H4 (cell line): ENCODE measurements at places on chromosomes 6 and 20. TPM values are rescaled to one million over a fixed set of nuclear protein-coding genes. Genes with fewer than 3 reads are reported as not detected.
A peak's percentile ranks its signal among the peaks of the same experiment; 100 is the strongest.

The UNC93A gene
- not detected in 2 replicates for total RNA-seq

The ANGPT4 gene
- total RNA-seq, result 0.53 and 1.3 TPM in 2 replicates

The RIPOR3 gene
- total RNA-seq, result 0.14 and 0.58 TPM in 2 replicates

The RBM24 gene
- total RNA-seq, result 1.0 and 1.1 TPM in 2 replicates

DNA sequence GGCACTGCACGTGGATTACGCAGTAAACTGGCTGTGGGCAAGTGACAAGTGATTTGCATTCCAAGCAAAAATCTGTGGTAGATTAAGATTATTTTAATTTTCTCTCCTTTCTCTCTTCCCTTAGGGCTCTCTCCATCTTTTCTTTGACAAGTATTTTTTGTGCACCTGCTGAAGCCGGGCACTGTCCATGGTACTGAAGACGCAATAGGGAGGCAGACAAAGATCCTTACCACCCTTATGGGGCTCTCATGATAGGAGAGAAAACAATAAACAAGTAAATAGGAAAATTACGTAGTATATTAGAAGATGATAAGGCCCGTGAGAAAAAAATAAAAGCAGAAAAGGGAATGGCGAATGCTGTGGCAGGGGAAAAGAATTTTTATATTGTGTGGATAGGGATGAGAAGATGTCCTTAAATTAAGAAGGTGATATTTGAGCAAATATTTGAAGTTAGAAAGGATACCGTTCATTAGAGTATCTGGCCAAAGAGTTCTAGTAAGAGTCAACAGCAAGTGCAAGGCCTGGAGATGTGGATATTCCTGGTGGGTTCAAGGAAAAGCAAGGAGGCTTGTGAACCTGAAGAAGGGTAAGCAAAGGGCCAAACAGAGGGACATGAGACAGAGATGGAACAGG, 146.0 kb downstream of the LAMP5 start:
- DNase-seq, result no peak

DNA sequence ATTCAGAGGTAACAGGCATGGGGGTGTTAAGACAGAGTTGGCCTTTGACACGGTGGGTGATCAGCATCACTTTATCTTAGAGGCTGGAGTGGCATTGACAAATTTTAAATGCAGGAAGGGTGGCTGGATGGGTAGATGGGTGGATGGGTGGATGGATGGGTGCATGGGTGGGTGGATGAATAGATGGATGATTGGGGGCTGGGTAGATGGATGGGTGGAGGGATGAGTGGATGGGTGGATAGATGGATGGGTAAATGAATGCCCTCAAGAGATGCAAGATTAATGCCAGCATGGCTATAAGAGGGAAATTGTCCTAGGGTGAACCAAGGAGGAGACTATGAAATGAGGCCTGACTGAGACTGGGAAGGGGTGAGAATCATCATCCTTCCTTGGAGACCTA, 18.4 kb downstream of the ITPR3 start:
- DNase-seq, result no peak

- no peak for DNase-seq
Measured at GRCh38 chr6:1310628-1311399, 1.1 kb upstream of the FOXQ1 start.

DNA sequence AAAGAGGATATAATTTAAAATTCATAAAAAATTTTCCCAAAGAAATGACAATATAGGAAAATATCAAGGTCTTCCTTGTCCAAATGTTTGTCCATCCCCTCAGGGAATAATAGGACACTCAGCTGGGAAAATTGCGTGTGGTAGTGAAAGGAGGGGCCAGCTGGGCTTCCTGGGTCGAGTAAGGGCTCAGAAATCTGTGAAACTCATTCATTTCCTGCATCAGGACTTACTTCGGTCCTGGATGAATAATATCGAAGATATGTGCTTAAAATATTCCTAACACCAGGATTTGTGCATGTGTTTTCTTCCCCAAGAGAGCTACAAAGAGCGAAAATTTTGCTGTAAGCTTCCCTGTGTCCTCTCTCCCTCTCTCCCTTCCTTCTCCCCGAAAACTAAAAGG, 118.2 kb upstream of the GJE1 start:
- DNase-seq, result peak; percentile 39

- no peak for DNase-seq
Measured at GRCh38 chr6:93749191-93749590, 329.8 kb upstream of the EPHA7 start.

GRCh38 chr6:37265001-37265400, 7.1 kb upstream of the TMEM217 start:
- DNase-seq, result no peak

- no peak for DNase-seq
Measured at GRCh38 chr6:167137881-167138280, 15.0 kb downstream of the CCR6 start.

- DNase-seq, result no peak
Measured at GRCh38 chr6:36244641-36245280, 25.1 kb upstream of the PNPLA1 start.

DNA sequence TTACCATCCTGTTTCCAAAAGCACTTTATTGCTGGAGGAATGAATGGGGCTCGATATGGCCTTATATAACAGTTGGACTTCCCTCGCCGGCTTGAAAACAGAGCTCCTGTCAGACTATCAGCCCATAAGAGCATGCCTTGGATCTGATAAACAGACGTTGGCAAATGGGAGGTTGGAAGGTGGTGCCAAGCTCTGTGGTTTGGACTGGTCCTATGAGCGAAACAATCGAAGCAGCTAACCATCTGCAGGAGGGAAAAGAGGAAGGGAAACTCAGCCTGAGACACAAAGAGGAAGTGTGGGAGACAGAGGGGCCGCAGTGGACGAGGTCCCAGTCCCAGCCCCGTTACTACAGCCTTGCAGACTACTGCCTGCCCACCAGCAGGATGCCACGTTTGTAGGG, 92.9 kb downstream of the TFAP2C start:
- no peak for DNase-seq
